AG20443 (cell line): ENCODE measurements at places on chromosomes 5 and 9.

GRCh38 chr9:114372921-114373448 is 14.8 kb downstream of the AKNA start:
- no peak for DNase-seq

DNA sequence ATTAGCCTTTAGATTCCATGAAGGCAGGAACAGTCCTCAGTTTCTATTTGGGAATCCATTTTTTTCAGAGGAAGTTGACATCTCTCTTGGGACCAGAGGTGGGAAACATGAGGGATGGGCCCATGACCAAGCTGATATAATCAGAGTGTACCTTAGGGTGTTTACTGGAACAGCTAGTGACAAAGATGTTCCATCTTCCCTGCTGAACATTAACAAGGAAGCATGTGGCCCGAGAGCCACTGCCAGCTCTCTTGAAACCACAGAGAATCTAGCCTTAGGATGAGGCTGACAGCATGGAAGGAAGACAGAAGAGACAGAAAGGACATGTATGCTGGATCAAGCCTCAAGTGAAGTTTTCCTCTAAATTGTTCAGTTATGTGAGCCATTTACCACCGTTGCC is 16.0 kb downstream of the AQP3 start:
- DNase-seq = no peak

GRCh38 chr9:74493512-74493911 is 3.6 kb upstream of the RORB start:
- DNase-seq = no peak

GRCh38 chr5:116773926-116774325 is 199.3 kb upstream of the SEMA6A start:
- no peak for DNase-seq

GRCh38 chr9:96141666-96142065 is 160.3 kb downstream of the HSD17B3 start:
- DNase-seq = peak; percentile 53

GRCh38 chr5:119353686-119354366 is 2.0 kb upstream of the TNFAIP8 start:
- no peak for DNase-seq

DNA sequence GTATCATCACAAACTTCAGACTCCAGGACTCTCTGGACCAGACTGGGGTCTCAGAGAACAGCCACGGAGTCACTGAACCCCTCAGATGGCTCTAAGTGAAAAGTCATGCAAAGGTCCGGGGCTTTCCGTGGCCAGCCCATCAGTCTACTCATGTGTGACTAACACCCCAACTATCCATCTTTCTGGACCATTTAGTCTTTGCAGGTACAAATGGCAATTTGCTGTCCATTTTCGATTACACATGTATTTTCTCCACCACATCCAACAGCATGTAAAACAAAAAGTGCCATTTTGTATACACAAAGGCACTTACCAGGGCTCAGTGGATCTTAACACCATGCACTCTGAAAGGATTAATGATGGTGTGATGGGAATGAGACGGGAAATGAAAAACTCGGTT is 387.7 kb downstream of the BNC2 start:
- DNase-seq = no peak

DNA sequence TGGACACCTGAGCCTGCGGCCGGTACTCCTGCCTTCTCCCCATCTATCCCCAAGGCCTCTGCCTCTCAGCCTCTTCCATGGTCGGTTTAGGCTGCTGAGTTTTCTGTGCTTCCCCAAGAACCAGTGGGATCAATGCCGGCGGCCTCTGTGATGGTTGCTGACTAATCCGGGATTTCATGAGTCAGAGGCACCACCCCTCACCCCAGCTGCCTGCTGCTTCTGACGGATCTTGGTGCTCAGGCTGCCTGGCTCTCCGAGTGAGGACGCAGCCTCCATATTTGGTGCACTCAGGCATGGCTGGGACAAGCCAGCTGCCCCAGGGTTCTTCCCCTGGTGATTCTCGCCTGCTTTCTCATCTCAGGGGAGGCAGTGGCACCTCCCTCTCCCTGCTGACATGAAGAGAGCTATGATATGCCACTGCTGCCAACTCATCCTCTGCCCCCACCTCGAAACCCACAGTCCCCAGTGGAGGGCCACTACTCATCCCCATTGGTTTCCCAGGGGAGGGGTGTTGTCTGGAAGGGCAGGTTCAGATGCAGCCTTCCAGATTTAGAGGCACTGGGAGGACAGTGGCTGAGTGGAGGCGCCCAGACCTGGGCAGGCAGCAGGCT is 3.3 kb upstream of the MAN1B1 start:
- peak; percentile 88 for DNase-seq

- DNase-seq = no peak
Measured at GRCh38 chr5:82635561-82636288, 357.6 kb upstream of the RPS23 start.

DNA sequence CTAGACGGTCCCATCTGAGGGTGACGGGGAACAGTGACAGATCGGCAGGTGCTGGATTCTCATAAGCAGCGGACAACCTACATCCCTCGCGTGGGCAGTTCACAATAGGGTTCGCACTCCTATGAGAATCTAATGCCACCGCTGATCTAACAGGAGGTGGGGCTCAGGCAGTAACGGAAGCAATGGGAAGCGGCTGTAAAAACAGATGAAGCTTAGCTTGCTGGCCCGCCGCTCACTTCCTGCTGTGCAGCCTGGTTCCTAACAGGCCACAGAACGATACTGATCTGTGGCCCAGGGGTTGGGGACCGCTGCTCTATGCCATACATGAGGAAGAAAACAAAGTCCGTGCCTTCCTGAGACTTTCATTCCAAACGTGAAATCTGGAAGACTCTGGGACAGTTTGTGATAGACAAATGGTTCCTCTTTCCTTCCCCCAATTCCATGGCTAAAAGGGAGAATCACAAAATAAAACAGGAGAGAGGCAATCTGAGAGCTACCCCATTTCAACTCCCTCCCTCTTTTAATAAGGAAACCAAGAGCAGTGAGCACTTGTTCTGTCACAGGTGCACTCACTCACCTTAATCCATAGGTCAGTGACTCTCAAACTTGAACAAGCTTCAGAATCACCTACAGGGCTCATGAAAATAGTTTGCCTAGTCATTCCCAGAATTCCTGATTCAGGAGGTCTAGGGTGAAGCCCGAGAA is 12.1 kb downstream of the PDCL start:
- DNase-seq = no peak

GRCh38 chr9:22073349-22073748 is 64.2 kb upstream of the CDKN2B start:
- no peak for DNase-seq

DNA sequence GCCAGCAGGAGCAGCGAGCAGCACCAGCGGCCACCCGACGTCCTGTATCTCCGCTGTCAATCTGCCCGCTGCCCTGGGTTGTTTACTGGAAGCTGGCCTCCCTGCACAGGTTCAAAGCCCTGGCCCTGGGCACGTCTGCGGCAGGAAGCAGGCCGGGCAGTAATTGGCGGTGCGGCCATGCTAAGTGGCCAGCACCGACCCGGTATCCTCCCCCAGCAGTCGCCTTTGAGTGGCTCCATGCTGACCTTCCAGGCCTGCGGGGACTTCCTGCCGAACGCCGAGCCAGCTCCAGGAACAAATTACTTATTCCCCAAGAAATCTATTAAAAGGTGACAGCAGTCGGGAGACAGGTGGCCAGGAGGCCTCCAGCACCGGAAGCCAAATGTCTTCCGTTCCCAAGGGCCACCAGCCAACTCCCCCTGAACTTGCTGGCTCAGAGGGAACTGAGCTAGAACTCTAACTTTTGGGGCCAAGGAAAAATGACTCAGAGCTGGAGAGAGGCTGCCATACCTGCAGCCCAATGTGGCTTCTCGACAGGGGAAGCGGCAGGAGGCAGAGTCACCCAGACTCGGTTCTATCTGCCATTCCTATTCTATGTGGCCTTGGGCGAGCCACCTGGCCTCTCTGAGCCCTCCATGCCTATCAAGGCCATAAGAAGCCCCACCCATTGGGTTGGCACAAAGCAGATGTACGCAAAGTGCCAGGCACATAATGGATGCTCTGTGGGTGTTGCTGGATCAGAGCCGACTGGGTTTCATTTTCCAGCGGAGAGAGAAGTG is 13.7 kb upstream of the PSMB7 start:
- DNase-seq = no peak

GRCh38 chr5:95554331-95554646 is 488 bp downstream of the SKIC3 start:
- DNase-seq = no peak

GRCh38 chr9:87152256-87152655 is 204.9 kb upstream of the GAS1 start:
- no peak for DNase-seq

- DNase-seq = peak; percentile 13
Measured at GRCh38 chr5:89351222-89351621, 468.2 kb upstream of the MEF2C start.

DNA sequence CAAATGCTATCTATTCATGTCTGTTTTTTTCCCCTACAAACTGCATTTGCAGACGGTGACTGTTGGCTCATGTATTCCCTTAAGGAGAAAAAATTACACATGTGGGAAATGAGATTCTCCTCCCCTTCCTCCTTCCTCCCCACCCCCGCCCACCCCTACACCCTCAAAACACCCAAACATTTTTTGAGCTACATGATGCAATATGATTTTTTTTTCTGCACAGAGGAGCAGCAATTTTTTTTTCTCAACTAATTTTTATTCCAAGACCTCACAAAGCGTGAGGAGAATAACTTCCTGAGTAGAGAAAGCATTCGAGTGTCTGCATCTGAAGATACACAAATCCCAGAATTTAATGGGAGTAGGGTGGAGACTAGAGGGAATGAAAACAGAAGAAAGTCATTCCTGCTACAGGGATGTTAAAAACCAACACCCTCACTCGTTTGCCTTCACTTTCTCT is 118.1 kb downstream of the PRDM6 start:
- DNase-seq = peak; percentile 26

GRCh38 chr5:14685757-14686156 is 21.2 kb downstream of the OTULIN start:
- DNase-seq = peak; percentile 76

GRCh38 chr5:76805821-76806505 is 12.9 kb upstream of the F2RL1 start:
- peak; percentile 81 for DNase-seq

DNA sequence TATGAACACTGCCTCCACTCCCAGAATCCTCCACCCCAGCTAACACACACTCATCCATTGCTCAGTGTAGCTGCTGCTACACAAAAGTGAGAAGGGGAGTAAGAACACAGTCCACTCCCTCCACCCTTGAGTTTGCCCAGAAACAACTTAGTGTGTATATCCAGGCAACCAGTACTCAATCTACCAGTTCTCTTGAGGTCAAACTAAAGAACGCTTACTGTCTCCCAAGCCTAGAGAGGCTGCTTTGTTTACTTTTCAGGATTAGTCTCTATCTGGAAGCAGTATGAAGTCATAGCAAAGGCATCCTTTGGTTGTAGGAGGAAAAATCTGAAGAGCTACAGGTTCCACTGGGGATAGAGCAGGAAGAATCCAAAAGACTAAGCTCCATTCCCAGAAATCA is 296.3 kb downstream of the KCNN2 start:
- no peak for DNase-seq

- DNase-seq = no peak
Measured at GRCh38 chr5:15687401-15687800, 187.4 kb downstream of the FBXL7 start.

DNA sequence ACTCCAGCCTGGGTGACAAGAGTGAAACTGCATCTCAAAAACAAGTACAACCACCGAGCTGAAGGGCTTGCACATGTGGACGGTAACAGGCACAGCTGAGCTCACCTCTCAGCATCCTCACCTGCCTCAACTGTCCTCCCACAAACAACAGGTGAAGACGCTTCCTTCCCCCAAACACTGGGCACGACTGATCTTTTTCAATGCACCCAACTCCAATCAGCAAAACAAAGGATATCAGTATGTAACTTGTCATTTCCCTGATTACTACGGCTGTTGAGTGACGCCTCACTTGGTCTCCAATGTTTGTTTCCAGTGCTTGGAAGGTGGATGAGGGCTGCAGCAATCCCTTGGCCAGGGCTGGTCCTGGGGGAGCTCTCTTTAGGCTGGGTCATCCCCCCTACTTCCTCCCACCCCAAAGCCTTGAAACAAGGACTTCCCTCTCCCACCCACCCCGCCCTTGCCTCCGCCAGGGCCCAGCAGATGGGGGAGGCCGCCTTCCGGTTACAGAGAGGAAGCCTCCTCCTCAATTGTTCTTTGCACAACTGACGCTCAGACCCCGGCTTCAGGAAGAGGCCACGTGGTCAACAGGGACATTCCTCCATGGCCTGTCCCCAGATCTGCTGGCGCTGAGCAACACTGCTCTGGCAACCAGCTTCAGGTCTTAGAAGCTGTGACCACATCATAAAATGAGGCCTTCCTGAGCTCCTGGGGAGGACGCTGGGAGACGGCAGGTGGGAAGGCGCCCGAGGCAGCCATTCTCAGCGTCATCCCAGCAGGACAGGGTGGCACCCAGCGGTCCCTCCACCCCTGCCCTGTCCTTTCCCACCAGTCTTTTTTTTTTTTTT is 5.9 kb downstream of the FAM78A start:
- DNase-seq = no peak

DNA sequence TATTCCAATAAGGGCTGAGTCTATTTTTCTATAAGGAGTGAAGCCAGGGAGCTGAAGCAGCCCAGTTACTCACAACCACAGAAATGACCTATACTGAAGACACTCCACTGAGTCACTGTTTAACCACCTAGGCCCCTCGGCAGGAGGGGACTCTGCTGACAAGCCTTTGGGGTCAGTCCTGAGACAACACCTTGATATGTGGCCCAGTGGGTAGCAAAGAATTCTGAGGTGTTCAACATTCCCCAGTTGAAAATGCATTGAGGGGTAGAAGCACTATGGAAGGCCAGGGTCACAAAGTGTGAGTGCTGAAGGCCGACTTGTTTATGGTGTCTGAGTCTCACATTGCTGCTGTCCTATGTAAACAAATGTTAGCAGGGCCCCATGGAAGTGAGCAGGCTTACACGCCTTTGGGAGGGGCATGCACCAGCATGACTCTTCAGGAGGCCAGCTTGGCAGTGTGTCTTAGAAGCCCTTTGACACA is 112.6 kb upstream of the NFIL3 start:
- peak; percentile 77 for DNase-seq

- DNase-seq = peak; percentile 49
Measured at GRCh38 chr9:16928179-16928945, 57.9 kb upstream of the BNC2 start.

- no peak for DNase-seq
Measured at GRCh38 chr9:127567730-127568617, 44.1 kb upstream of the STXBP1 start.

GRCh38 chr9:124140941-124141568 is 116.7 kb upstream of the NEK6 start:
- no peak for DNase-seq

GRCh38 chr9:72332351-72332750 is 32.7 kb downstream of the ZFAND5 start:
- DNase-seq = no peak

- DNase-seq = no peak
Measured at GRCh38 chr9:14316602-14317300, 2.8 kb upstream of the NFIB start.

DNA sequence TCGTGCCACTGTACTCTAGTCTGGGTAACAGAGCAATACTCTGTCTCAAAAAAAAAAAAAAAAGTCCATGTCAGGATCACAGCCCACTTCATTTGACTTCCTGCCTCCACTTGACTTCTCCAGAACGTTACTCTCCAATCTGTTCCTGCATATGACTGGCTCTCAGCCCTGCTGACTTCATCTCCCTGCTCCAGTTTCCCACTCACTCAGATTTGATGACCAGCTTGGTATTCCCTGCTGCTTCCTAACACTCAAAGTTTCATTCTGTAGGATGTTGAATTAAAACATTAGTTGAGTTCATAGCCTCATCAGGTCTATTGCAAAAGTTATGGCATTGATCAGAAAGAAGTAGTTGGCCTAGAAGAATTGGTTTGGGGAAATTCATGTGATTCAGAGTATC is 52.3 kb downstream of the UGCG start:
- DNase-seq = no peak

- DNase-seq = no peak
Measured at GRCh38 chr9:136344544-136345280, 17.4 kb downstream of the GPSM1 start.
